ENCODE measurements at places on chromosomes 6 and 20. TPM values are rescaled to one million over a fixed set of nuclear protein-coding genes. Genes with fewer than 3 reads are reported as not detected.

DNA sequence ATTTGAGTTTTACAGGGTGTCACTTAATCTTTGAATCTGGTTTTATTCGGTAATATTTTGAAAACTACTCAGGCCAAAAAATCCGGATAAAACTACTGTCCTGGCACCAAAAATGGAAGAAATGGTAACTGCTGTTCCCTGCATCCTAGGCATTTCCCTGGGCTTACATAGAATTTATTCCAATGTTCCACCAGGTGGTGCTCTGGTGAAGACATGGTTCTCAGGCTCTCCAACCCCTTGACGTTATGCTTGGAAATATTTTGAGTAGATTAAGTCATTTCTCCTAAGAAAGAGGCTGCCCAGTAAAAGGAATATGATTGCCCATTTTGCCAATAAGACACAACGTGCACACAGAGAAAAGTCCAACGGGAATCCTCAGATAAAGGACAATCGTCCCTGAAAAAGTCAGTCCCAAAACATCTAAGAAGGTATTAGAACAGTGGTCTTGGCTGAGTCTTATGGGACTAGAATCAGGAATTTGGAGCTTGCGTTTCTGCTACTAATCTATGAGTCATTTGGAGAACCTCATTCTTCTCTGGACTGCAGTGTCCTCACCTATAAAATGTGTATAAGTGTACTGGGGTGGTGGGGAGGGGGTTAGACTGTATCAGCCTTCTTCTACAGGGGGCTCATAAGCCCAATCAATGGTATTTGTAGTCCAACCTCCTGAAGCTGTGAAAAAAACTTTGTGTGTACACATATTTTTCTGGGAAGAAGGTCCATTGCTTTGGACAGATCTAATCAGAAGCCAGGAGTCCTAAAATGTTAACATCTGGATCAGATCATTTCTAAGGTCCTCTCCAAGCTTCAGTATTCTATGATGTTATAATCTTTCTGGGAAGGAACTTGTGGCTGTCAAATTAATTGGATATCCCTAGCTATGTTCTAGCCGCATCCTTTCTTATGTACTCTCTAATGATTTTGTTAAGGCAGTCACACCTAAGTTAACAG, 131.0 kb upstream of the BMP2 start:
- no peak for DNase-seq

The GNAS-AS1 gene
- polyA plus RNA-seq, result 0.64 TPM

GRCh38 chr6:11217360-11218101, 14.9 kb downstream of the NEDD9 start:
- no peak for DNase-seq

The C20orf141 gene
- not detected for polyA plus RNA-seq

DNA sequence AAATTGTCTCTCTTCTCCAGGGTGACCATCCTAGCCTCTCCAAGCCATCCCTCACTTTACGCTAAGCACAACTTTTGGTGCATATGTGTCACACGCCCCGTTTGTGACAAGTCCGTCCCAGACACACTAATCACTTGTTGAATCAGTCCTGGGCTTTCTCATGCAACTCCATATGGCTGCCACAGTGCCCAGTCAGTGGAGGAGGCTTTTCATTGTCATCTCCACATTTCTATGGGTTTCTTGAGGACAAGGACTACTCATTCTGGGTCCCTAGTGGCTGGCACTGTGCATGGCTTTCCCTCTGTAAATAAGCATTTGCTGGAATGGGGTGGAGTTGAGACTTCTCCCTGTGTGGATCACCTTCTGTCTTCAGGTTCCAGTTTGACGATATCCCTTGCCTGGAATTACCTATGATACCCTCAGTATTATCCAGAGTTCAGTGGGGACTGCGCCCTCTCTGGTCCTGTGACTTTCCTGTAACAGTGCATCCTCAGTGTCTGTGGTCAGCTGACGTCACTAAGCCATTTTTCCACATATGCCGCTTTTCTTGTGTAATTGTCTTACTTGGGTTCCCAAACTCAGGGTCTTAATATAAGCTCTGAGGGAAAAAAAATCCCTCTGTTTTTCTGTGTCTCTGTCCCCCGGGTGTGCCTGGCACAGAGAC, 59.8 kb upstream of the MYL9 start:
- DNase-seq, result no peak

GRCh38 chr20:4788314-4788713, 66.6 kb downstream of the PRND start:
- DNase-seq, result no peak

- DNase-seq, result no peak
Measured at GRCh38 chr6:22942403-22942802, 373.0 kb downstream of the HDGFL1 start.
